ENCODE measurements at places on chromosomes 13 and 19.

- no peak for DNase-seq
Observed at GRCh38 chr13:79211377-79211776, 194.7 kb downstream of the RBM26 start.

GRCh38 chr13:80642641-80643040, 301.7 kb upstream of the SPRY2 start:
- no peak for DNase-seq

- no peak for DNase-seq
Observed at GRCh38 chr19:34393629-34394028, 10.6 kb upstream of the PDCD2L start.

DNA sequence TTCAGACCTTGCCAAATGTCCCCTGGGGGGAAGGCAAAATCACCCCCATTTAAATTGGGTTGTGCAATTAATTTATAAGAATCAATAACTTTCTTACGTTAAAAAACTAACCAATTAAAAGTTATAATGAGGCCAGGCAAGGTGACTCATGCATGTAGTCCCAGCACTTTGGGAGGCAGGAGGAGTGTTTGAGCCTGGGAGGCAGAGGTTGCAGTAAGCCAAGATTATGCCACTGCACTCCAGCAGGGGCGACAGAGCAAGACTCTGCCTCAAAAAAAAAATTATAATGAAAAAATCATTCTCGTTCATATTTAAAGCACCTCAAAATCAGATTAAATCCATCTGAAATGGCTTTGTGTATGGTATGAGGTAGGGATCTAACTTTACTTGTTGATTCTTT, 18.4 kb upstream of the SIGLEC14 start:
- DNase-seq, result no peak

- no peak for DNase-seq
Observed at GRCh38 chr13:111856571-111856970, 210.4 kb upstream of the SOX1 start.

GRCh38 chr19:58562122-58563033, 4.0 kb upstream of the UBE2M start:
- DNase-seq, result no peak

- peak; percentile 79 for DNase-seq
Observed at GRCh38 chr19:49555600-49556411, 24.6 kb downstream of the NOSIP start.

Data from CD4-positive, CD25-positive, alpha-beta regulatory T cell (primary cell).